Upper lobe of left lung (tissue), 6 donors: ENCODE measurements at places on chromosomes 13 and 19.

GRCh38 chr13:36377826-36378468 is 31.8 kb upstream of the SPART start:
- DNase-seq: no peak

DNA sequence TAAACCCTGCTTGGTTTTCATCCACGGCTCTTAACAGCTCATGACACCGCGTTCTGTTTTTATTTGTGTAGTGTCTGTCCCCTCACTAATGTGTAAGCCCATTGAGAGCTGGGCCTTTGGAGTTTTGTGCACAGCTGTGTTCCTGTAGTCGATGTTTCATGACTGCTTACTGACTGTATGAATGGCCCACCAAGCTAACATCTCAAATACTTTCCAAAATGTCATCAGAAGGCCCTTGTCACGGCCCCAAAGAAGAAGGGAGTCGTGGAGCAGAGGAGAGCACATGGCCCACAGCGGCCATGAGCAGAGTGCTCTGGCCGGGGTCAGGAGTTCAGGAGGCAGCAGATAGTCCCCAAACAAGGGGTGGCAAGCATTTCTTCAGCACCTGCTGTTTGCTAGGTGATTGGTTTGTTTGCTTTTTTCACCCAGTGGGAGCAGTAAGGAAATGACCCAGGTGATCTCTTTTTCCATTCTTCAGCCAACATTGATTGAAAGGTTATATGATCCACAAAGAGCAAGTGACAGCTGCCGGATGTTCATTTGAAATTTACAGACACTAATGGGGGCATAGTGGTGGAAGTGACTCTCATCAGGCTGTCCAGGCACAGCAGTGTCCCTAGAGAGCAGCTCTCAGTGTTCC is 315.2 kb downstream of the ATP8A2 start:
- no peak for DNase-seq

DNA sequence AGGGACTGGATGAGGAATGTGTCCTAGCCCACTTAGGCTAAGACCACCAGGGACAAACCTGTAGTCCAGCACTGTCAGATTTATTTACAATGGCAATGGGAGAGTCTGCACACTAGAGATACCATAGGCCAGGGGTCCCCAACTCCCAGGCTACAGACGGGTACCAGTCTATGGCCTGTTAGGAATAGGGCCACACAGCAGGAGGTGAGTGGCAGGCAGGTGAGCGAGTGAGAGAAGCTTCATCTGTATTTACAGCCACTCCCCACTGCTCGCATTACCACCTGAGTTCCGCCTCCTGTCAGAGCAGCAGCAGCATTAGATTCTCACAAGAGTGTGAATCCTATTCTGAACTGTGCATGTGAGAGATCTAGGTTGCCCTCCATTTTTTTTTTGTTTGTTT is 2.4 kb downstream of the THAP8 start:
- no peak for DNase-seq

DNA sequence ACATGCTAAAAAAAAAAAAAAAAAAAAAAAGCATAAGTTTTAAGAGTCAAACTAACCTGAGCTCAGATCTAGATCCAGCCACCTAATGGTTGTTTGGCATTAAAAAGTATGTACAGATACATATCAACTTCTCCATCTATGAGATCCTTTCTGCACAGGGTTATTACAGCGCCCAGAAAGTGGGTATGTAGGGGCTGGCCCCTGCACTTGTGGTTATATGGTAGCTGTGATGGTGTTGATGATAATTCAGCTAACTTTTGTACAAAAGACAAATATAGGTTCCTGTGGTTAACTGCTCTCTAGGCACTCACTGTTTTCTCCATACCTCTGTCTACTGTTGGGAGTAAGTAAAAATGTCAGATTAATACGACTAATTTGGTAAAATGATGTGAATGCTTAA is 81.7 kb downstream of the TNFRSF19 start:
- DNase-seq: no peak

DNA sequence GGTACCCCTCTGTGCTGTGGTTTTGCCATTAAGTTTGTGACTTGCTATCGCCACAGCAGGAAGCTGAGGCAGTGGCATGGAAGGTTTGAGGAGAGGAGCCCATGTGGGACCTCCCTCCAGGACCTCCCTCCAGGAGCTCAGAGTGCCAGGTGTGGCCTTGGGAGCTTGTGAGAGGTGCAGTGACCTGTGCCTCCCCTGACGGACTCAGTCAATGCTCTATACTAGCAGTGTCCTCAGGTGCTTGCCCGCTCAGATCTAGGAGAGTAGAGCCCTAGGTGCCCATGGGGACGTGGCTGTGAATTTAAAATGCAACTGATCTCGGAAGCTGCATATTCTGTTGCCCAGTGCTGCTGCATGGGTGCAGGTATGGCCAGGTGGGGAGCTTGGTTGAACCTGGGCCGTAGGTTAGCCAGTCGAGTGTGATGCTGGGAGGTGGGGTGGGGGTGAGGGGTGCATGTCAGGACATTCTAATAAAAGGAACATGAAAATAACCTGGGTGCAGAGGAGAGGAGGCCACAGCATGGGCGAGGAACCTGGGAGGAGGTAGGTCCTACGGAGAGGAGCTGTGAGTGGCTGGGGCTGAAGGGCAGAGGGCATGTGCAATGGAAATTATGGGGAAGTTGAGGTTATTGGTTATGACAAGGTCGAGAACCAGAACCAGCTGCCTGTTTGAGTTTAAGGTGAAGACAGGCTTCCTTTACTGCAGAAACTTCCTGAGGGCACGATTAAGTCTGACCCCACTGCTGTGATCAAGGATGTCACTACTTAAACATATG is 41.6 kb downstream of the TEX29 start:
- DNase-seq: no peak

- no peak for DNase-seq
Measured at GRCh38 chr19:13102416-13102665, 317 bp downstream of the LYL1 start.

DNA sequence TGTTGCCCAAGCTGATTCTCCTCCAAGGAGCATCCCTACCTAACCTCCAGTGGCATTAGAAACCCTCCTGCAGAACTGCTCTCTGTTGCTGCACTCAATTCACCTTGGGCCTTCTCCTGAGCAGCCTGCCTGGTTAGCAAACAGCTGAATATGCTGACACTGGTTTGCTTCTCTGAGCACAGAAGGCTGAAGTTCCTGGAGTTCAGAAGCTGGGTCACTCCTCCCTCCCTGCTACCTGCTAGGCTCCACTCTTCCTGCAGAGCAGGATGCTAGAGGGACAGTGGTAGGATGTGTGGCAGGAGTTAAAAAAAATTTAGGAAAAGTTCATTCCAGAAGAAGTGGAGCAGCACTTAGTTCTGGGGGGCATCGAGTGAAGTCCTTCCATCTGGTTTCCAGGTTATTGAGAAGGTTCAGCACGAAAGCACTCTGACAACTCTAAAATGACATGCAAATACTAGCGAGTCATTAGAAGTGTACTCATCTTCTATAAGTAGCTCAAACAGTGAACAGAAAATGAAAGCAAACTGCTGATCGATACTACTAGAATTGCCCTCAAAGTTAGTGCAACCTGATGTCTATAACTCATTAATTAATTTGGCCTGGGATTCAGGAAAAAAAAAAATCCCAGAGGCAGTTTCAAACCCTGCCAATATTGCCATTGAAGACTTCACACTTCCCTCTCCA is 293.7 kb downstream of the POU4F1 start:
- no peak for DNase-seq

GRCh38 chr19:55809381-55810058 is 22.3 kb downstream of the NLRP11 start:
- no peak for DNase-seq

DNA sequence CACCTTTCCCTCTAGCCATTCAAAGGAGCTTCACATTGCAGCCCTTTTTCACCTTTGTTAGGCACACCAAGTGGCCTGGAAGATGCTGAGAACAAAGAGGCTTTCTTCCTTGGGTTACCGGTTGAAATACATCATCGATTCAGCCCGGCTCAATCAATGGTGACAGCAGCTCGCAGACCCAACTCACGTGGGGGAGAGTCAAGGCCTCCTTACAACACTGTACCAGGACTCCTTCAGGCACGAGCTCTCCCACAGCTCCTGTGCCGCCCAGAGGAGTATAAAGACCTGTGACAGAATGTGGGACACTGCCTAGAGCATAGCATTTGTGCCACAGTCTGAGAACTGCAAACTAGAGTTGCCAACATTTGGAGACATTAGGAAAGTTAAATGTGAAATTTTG is 3.9 kb upstream of the LRRC63 start:
- DNase-seq: no peak

DNA sequence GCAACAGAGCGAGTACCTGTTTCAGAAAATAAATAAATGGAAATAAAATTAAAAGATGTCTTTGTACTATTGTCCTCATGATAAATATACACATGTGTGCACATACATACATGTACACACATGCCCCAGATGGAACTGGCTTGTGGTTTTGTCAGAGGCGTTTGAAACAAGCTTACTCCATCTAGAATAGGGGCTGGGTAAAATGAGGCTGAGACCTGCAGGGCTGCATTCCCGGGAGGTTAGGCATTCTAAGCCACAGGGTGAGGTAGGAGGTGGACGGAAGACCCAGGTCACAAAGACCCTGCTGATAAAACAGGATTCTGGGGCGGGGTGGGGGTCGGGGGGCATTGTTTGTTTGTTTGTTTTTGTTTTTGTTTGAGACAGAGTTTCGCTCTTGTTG is 8.1 kb upstream of the SIN3B start:
- DNase-seq: no peak

DNA sequence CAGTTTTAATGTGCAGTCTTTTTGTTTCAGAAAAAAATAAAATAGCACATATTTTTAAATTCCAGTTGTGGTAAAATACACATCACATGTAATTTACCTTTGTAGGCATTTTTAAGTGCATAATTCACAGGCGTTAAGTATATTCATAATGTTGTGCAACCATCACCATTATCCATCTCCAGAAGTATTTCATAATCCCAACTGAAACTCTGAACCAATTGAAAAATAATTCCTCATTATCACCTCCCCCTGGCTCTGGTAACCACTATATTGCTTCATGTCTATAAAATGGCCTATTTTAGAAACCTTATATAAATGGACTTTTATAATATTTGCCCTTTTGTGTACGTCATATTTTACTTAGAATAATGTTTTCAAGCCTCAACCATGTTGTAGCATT is 756.5 kb upstream of the KLHL1 start:
- no peak for DNase-seq

GRCh38 chr19:13053761-13054625 is 48.7 kb downstream of the LYL1 start:
- DNase-seq: peak; percentile 88

GRCh38 chr13:96499656-96500055 is 409.7 kb downstream of the HS6ST3 start:
- no peak for DNase-seq

GRCh38 chr13:99988529-99989275 is 7.1 kb downstream of the ZIC2 start:
- DNase-seq: no peak

DNA sequence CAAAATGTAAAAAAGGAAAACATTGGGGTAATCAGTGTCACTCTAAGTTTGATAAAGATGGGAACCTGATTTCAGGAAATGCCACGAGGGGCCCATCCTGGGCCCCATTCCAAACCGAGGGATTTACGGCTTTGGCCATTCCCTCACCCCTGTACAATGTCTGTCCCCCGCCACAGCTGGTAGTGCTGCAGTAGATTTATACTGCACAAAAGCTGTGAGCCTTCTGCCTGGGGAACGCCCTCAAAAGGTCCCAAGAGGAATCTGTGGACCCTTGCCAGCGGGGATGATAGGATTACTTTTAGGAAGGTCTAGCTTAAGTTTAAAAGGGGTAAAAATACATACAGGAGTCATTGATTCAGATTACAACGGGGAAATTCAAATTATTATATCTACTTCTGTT is 173.4 kb upstream of the SGCG start:
- DNase-seq: no peak
